ENCODE measurements at places on chromosomes 11 and 22.

GRCh38 chr11:31030138-31030792 is 339.3 kb downstream of the DCDC1 start:
- DNase-seq: no peak

DNA sequence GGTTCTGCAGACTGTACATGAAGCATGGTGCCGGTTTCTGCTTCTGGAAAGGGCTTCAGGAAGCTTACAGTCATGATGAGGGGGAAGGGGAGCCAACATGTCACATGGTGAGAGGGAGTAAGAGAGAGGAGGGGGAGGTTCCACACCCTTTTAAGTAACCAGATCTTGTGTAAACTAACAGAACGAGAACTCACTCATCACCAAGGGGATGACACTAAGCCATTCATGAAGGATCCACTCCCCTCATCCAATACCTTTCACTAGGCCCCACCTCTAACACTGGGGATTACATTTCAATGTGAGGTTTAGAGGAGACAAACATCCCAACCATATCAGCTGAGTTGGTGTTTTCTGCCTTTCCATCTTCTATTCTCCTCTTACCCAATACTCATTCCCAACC is 83.5 kb downstream of the BDNF start:
- DNase-seq: no peak

DNA sequence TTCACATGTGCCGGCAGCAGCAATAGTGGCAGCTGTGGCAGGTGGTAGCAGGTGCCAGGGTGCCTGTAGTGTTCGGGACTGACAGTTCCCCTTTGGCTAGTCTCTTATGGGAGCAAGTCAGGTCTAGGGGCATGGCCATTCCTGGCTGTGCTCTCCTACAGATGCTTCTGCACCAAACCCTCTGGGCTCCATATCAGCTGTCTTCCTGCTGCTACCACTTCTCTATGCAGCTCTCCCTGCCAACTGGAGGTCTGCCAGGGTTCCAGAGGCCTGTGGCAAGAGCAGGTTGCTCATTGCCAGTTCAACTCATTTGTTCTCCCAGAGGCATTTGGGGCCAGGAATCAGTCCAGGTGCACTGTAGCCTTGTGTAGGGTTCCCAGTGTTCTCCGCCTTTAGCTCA is 473.7 kb downstream of the JRKL start:
- no peak for DNase-seq

GRCh38 chr22:27801616-27802345 is at the start of gene MN1:
Gene MN1 (minus strand): TSS chr22:27801756. CDS start chr22:27800543, 1,213 bp downstream.
- peak; percentile 49 for DNase-seq

DNA sequence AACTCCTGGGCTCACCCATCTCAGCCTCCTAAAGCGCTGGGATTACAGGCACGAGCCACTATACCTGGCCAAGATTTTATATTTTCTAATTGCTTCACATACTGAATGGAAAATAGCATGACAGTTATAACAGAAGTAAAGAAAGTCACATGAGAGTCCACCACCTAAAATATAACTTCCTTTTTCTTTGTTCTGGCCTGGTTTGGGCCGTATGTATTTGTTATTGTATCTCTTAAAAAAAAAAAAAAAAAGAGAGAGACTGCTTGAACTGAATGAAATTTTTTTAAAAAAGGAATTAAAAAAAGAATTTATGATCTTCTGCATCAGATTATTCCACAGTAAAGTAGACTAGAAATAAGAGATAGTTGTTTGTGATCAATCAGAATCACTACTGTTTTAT is 86.0 kb upstream of the GRIK4 start:
- no peak for DNase-seq

DNA sequence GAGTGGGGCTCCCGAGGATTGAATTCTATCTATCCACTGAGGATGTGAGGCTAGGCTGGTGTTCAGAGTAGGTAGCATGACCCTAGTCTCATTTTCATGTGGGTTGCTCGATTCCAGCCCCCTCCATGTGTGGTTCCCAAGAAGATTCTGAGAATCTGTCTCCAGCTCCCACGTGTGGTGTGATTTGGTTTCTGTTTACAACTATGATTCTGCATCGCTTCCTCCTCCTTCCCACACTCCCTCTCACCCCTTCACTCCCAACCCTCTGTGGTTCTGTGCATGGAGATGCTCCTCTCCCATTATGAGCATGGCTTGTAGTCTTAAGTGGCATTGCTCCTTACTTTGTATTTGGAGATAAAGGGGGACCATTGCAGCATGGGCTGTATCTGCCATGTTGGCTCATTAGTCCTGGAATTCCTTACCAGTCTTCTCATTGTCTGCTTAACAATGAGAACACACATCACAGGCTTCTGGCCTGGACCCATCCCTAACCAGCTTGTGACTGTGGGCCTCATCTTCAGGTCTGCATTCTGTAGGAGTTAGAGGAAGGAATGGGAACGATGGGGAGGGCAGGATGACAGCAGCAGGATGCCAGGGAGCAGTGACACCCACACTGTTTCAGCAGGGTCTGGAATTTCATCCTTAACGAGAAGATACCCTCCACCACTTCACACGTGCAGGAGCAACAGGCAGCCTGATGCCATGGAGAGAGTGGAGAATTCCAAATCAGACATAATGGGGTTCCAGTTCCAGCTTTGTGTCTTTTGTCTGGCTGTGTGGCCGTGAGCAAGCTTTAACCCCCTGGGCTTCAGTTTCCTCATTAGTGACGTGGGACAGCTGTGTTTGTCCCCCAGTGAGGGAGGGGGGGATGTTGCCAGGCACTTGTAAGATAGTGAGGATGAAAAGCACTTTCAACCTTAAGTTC is 86.0 kb downstream of the CCDC81 start:
- no peak for DNase-seq

DNA sequence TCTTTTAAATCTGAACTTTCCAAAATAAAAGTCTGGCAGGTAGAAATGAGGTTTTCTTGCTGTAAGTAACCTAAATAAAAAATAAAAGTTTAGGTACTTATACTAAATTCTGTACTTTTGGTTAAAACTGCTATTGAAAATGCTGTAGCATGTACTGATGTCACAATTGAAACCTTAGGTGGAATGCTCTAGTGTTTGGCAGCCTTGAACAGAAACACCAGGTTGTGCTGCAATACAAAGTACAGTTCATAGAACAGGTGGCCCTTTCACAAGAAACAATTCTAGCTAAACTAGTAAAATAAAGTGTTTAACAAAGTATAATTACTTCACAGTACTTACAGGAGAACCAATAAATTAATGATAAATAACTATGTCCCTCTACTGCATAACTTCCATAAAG is 25.1 kb downstream of the NPAT start:
- no peak for DNase-seq

Data from HTR-8/SVneo (cell line).